MG63 (cell line): ENCODE measurements at places on chromosomes 5 and 9. TPM values are rescaled to one million over a fixed set of nuclear protein-coding genes. Genes with fewer than 3 reads are reported as not detected.
A peak's percentile ranks its signal among the peaks of the same experiment; 100 is the strongest.

DNA sequence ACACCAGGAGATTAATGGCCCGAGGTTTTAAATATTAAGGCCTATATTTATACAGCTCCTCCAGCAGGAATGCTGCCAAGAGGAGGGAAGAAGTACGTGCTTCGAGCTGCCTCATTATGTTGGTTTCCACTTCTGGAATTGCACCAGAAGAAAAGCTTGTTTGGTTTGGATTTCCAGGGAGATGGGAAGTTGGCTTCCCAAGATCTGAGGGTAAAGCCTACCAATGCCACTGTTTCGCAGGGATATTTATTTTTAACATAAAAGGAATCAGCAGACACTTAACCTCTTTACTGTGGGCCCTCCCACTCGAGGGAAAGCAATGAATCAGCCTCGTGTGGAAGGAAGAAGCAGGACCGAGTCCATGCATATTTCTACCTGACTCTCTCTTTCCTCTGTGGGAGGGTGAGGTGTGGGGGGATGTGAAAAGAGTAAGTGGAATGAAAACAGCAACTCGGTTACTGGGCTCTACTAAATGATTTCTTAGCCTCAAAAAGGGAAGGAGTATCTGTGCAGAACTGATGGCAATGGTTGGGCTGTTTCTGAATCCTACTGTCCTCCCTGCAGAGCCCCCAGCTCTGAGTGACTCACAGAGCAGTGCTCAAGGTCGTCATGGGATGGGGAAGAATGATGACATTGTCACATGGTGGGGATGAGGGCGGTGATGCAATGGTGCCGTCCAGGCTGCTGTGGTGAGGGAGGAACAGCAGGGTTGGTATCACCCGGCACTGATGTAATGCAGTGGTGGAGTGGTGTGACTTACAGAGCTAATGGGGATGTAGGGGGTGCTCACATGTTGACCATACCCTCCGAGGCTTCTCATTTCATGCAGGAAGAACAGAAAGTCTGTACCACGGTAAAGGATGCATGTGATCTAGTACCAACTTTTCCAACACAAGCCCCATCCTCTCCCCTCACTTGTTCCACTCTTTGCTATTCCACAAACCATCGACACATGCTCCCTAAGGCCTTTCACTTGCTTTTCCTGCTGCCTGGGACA, 215.0 kb upstream of the PANK3 start:
- peak; percentile 58 for DNase-seq

- DNase-seq, result no peak
These were observed 212.4 kb downstream of the RFK start for GRCh38 chr9:76181781-76182180.

GRCh38 chr5:113060408-113061025, 83.9 kb downstream of the DCP2 start:
- no peak for DNase-seq

- no peak for DNase-seq
These were observed 24.3 kb upstream of the OTULINL start for GRCh38 chr5:14557203-14557770.

DNA sequence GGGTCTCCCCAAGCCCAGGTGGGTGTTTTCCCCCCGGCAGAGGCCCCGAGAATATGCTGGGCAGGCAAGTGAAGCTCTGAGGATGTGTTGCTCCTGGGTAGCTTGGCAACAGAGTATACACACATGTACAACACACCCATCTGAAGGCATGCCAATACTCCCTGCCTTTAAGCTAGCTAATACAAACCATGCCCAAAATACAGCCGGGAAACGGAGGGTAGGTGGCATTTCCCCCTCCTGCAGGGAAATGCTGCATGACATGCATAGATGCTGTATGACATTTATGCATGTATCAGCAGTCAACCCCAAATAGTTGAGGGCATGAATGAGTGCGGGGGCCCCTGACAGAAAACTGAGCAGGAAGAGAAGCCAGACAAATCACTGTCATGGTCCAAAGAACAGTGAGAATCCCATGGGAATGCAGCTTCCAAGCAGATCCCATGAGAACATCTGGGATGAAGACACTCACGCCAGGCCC, 614.1 kb downstream of the EBF1 start:
- peak; percentile 5 for DNase-seq

- no peak for DNase-seq
These were observed 89.3 kb upstream of the TNC start for GRCh38 chr9:115207003-115207836.

DNA sequence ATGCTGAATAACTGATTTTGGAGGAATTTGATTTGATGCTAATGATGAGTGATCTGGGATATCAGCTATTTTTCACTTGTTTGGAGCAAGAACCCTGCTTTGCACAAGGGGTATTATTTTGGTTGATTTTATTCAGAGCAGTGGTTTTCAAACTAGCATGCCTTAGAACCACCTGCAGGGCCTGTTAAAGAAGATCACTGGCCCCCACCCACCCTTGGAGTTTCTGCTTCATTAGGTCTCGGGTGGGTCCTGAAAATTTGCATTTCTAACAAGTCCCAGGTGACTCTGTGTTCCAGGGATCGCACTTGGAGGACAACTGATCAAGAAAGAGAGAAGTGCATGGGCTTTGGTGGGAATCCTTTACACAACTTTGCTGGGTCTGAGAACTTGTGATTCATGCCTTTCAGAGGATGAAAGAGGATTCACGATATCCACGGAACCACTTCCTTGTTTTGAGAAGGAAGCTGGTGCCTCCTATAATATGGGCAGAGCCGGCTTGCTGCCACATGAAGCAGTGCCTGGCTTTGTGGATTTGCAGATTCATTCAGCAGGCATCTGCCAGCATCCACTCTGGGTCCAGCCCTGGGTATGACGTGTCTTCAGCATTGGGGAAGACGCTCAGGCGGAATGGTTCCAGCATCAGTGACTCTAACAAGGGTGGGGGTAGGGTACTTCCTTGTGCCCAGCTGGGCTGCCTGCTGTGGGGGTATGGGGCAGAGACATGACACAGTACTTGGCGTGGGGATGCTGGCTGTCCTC, 106.6 kb upstream of the PITX1 start:
- peak; percentile 100 for DNase-seq

DNA sequence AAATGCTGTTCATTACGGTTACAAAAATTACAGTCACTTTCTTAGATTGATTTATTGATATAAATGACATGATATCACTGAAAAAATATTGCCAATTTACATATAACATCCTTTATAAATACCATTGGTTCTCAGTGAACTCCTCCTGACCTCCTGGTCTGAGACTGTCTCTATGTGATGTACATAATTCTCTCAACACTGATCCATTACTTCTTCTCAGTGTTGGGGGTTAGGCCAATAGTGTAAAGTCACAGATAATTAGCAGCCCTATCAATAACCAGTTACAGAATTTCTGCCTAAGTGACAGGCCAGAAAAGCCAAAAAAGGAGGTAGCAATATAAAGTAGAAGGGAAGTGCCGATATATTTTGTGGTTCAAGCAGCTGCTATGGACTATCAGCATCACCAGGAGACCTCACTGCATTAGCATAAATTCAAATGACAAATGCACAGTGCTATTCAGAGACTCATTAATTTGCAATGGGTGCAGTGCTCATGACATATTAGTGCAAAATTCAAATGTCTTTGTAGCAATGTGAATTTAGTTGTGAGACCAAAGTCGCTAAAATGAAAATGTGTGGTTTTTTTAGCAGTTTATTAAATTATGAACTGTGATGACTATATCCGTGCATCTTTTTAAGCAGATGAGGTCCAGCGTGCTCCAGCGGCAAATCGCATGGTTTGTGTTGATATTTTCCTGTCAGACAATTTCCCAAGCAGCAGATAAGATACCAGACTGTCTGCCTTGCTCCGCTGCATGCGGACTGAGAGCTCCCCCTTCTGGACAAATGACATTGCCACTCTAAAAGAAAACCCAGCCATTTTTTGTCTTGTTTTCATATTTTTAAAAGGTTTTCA, 144.6 kb downstream of the CETN3 start:
- peak; percentile 49 for DNase-seq

DNA sequence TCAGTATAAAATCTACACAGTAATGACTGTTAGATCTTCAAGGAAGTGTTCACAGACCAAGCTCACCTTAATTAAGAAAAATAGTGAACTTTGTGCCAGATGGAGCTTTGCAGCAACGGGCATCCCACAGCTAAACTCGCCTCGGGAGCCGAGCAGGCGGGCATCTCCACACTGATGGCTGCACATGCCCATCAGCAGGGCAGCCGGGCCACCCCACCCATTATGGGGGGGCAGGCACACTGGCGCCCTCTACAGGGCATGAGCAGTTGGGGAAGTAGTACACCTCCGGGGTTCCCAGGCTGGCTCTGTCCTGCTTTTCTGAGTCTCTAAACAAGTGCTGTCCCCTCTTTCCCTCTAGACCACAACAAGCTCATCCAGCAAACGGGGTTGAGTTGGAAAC, 21.6 kb downstream of the ANKS6 start:
- DNase-seq, result peak; percentile 25

DNA sequence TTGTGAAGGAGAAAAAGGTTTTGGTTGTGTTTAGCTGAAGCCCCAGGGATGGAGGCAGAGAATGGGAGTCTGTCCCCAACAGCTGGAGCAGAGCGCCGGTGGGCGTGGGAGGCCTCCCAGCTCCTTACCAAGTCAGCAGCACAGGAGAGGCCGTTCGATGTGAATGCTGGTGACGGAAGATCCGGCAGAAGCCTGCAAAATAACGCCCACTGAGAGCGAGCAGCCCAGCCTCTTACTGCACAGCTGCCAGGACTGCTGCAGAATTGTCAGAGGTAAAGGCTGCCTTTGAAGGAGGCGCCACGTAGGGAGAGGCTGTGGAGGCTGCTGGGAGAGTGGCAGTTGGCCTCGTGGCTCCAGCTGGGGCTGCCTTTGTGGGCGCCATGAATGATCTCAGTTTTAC, 26.2 kb downstream of the ANGPTL2 start:
- DNase-seq, result no peak

GRCh38 chr5:34789021-34789531, 49.9 kb upstream of the TTC23L start:
- peak; percentile 88 for DNase-seq

GRCh38 chr5:138596105-138596881, 21.1 kb upstream of the HSPA9 start:
- no peak for DNase-seq

DNA sequence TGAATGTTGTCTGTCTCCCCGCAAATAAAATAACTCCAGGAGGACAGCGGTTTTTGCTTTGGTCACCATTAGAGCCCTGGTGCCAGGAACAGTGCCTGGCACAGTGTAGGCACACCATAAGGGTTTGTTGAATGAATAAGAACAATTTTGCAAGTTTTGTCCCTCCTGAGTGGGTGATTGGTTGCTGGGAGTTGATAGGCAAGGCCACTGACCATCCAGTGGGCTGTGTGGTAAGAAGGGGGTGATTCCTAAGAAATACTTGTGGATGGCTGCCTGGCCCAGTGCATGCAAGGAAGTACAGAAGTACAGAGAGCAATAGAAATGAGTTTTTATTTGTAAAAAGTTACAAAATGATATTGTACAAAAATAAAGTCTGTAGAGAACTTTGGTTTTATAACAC, 27.5 kb downstream of the GDNF start:
- DNase-seq, result no peak

GRCh38 chr9:123568691-123569688, 213.0 kb downstream of the CRB2 start:
- DNase-seq, result no peak

GRCh38 chr5:173954671-173955521, 34.1 kb upstream of the C5orf47 start:
- DNase-seq, result peak; percentile 29

GRCh38 chr5:80487444-80487828, 464 bp upstream of the FAM151B start:
- DNase-seq, result no peak

The TAF11L10 gene
- not detected in 2 replicates for total RNA-seq

The TAF11L5 gene
- total RNA-seq, result not detected in 2 replicates

The SYK gene
- total RNA-seq, result 4.9 and 7.9 TPM in 2 replicates

The NOTCH1 gene
- total RNA-seq, result 4.4 and 4.7 TPM in 2 replicates

The GLRA1 gene
- not detected in 2 replicates for total RNA-seq

The PCDHB2 gene
- 6.0 and 7.0 TPM in 2 replicates for total RNA-seq

The LCN15 gene
- total RNA-seq, result not detected in 2 replicates

The HMCN2 gene
- 0.20 TPM in 1 of 2 replicates, not detected in the other for total RNA-seq

The ENTREP1 gene
- not detected in 2 replicates for total RNA-seq

The PCDHA1 gene
- total RNA-seq, result 0.10 TPM in 1 of 2 replicates, not detected in the other

The FGF1 gene
- 0.57 and 1.1 TPM in 2 replicates for total RNA-seq

The IFNB1 gene
- 0.81 and 4.1 TPM in 2 replicates for total RNA-seq

The GLT6D1 gene
- not detected in 2 replicates for total RNA-seq

The GCNT4 gene
- 0.02 TPM in 1 of 2 replicates, not detected in the other for total RNA-seq

The PCDHA4 gene
- not detected in 2 replicates for total RNA-seq

The RASGRF2 gene
- total RNA-seq, result 2.7 and 3.6 TPM in 2 replicates
